NCI-H460 (cell line): ENCODE measurements at places on chromosomes 2 and 18. TPM values are rescaled to one million over a fixed set of nuclear protein-coding genes. Genes with fewer than 3 reads are reported as not detected.

Gene GRHL1
- total RNA-seq = 0.57 and 0.72 TPM in 2 replicates

Gene DNER
- total RNA-seq = 107 and 111 TPM in 2 replicates

DNA sequence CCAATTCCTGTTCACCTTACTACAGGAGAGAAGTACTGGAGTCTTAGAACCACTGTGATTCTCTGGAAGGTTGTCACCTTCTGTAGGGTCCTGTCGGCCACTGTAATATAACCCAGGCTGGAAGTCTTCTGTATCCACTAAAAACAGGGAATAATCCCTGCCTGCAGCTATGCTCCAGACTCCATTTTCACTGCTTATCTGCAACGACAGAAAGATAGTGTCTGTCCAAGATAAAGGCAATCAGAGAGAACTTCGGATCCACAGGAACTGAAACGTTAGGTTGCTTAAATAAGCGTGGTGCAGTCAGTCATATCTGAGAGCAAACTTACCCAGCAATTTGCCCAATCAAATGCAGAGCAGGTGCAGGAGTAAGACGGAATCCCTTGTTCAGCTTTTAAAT lies 34.2 kb downstream of the ALS2 start:
- DNase-seq = no peak

- no peak for DNase-seq
These were observed 19.5 kb downstream of the RALBP1 start for GRCh38 chr18:9494778-9495331.

GRCh38 chr2:164061129-164061746 lies 325.4 kb upstream of the FIGN start:
- DNase-seq = peak; percentile 45

Gene MOGAT1
- total RNA-seq = not detected in 2 replicates

Gene RAB6C
- total RNA-seq = not detected in 2 replicates

Gene SDC1
- total RNA-seq = 27.3 and 31.7 TPM in 2 replicates

GRCh38 chr18:11146238-11146946 lies 3.0 kb downstream of the PIEZO2 start:
- no peak for DNase-seq

GRCh38 chr18:3319894-3320454 lies 58.0 kb downstream of the MYL12B start:
- no peak for DNase-seq

DNA sequence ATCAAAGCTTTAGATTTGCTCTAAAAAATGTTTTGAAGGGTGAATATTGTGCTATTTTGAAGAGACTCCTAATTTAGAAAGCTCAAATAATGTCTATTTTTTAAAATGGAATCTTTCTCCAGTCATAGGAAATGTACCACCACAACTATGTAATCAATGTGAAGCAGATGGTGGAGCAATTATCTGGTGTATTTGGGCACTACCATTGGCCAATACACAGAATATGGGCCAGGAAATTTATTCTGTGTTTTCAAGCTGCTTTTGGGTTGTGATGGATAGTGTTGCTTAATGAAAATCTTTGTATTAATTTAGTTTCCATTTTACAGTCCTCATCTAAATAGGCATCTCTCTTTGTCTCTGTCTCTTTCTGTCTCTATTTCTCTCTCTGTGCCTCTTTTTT lies 17.1 kb upstream of the VWC2L start:
- DNase-seq = no peak

Gene SLC23A3
- total RNA-seq = 1.4 and 1.7 TPM in 2 replicates

GRCh38 chr18:75249175-75249518 lies 38.5 kb downstream of the TSHZ1 start:
- DNase-seq = no peak

- DNase-seq = no peak
These were observed 72.8 kb downstream of the KCNF1 start for GRCh38 chr2:10984418-10985135.

DNA sequence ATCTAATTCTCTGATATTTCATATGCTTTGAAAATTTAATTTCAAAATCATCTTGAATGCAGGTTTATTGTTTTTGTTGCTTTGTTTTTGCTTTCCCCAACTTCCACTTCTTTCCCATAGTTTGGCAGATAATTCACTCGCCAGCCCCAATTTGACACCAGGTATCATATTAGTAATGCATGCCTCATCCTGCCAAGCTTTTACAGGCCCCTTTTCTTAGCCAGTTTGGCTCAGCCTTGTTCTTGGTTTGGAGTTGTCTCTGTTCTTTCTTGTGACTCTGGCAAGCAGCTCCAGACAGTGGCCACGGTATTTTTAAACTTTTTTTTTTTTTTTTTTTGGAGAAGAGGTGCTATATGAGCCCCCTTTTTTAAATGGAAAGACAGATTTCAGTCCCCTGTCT lies 65.3 kb downstream of the PMS1 start:
- no peak for DNase-seq

DNA sequence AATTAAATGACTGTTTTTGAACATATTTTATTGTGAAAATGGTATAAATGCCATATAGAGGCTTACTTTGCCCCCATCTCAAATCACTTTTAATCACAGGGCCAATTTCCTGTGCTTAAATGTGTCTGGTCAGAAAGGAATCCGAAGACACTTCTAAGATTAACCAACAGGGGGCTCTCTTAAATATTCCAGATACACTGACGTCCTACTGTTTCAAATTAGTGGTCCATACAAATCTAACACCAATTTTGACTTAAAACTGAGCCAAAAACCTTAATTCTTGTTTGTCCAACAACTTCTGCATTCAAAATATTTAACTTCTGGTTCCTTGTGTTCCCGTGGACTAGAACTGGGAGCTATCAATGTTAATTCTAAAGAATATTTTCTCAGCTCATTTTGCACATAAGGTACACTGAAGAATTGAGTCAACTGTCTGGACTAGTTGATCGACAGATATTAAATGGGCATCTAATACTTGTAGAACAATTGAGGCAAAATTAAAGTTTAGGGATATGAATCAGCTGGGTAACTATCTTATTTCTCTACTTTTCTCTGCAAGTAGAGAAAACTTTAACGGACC lies 557.5 kb downstream of the ARHGAP15 start:
- peak; percentile 46 for DNase-seq

GRCh38 chr18:79393181-79393634 lies 2.5 kb upstream of the NFATC1 start:
- DNase-seq = no peak

- no peak for DNase-seq
These were observed 40.4 kb downstream of the C1QL2 start for GRCh38 chr2:119117891-119118882.

DNA sequence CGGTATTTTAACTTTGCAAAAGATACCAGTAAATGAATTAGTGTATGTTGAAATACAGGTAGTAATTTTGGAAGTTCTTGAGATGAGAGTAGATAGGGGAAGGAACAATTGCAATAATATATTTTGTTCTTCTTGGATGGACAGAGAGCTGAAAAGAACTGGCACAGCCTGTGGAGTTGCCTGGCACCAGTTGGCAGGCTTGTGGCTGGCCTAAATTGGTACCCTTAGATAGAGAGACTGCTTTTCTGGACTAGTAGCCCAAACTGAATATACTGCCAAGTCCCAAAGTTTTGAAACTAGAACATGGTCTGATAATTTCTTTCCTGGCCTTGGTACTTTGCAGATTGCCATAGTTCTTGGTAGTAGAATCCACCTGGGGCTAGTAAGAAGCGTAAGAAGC lies 26.9 kb downstream of the MYO1B start:
- DNase-seq = no peak

- no peak for DNase-seq
These were observed 7.4 kb downstream of the CYB5A start for GRCh38 chr18:74284191-74284979.

GRCh38 chr2:158973116-158973956 lies 4.9 kb downstream of the TANC1 start:
- DNase-seq = no peak

Gene STK17B
- total RNA-seq = 23.2 and 23.8 TPM in 2 replicates

DNA sequence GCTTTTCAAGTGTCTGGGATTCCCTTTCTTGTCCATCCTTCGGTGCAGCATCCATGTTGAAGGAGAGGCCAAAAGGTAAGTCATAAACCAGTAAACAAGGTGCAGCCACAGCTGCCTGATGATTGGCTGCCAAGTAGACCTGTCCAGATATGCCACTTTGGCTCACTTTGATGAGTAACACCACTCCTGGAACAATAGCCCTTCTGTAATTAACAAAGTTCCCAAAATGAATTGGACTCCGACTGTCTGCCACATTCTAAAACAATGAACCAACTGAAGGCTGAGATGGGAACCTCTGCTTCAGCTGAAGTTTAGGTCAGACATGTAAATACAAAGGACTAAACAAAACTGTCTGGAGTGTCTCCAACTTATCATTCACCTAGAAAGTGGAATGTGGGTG lies 82.2 kb upstream of the LGALSL start:
- DNase-seq = no peak
